Spinal cord (tissue), 10 donors: ENCODE measurements at places on chromosomes 12 and 14.

- DNase-seq = no peak
- H3K4me1 ChIP-seq = no peaks in the 10 kb centered on the region
- no peak overlapping the region for H3K4me3 ChIP-seq
Measured at GRCh38 chr12:62694632-62695031, 228.0 kb downstream of the MON2 start.

- no peaks in the 10 kb centered on the region for H3K27me3 ChIP-seq
- H3K36me3 ChIP-seq = no peaks in the 10 kb centered on the region
- H3K27ac ChIP-seq = no peak overlapping the region
- H3K4me1 ChIP-seq = no peaks in the 10 kb centered on the region
Measured at GRCh38 chr12:92717202-92717601, 14.4 kb downstream of the PLEKHG7 start.

GRCh38 chr12:89985935-89986334 lies 277.3 kb upstream of the ATP2B1 start:
- H3K36me3 ChIP-seq = no peaks in the 10 kb centered on the region
- no peaks in the 10 kb centered on the region for H3K27me3 ChIP-seq
- H3K27ac ChIP-seq = no peak overlapping the region
- DNase-seq = no peak
- no peaks in the 10 kb centered on the region for H3K4me1 ChIP-seq

GRCh38 chr12:65997056-65997455 lies 133.5 kb downstream of the LLPH start:
- no peak for DNase-seq
- H3K27ac ChIP-seq = no peak overlapping the region
- no peaks in the 10 kb centered on the region for H3K4me1 ChIP-seq
- no peak overlapping the region for H3K4me3 ChIP-seq
- H3K27me3 ChIP-seq = no peaks in the 10 kb centered on the region

DNA sequence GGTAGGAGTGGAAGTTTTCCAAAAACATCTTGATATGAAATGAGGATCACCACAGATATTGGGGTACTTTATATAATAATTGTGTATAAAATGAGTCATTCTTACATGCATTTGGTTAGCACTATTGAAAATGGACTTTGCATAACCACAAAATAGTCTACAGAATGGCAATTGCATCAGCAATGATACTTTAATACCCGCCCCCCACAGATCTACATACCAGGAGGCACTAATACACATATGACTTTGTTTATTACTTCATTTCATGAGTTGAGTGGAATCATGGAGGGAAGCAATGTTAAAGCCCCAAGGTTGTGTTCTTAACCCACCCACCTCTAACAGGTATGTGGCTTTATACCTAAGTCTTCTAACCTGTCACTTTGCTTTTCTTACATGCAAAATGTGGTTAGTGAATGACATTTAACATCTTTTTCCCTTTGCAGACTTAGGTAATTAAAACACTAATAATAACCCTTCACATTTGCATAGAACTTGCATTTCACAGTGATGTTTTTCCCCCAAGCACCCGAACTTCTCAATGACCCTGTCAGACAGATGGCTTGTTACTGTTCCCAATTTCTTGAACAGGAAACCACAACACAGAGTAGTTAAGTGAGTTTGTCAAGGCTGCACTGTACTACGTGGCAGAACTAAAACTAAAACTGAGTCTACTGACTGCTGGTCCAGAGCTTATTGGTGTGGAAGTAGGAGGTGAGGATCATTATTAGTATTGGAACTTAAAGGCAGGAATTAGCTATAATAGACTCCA lies 101.9 kb downstream of the NPAS3 start:
- DNase-seq = no peak
- H3K27me3 ChIP-seq = no peaks in the 10 kb centered on the region
- no peaks in the 10 kb centered on the region for H3K4me1 ChIP-seq
- H3K36me3 ChIP-seq = no peaks in the 10 kb centered on the region
- H3K27ac ChIP-seq = no peak overlapping the region
- no peak overlapping the region for H3K4me3 ChIP-seq
